ENCODE measurements at places on chromosomes 13 and 19.

DNA sequence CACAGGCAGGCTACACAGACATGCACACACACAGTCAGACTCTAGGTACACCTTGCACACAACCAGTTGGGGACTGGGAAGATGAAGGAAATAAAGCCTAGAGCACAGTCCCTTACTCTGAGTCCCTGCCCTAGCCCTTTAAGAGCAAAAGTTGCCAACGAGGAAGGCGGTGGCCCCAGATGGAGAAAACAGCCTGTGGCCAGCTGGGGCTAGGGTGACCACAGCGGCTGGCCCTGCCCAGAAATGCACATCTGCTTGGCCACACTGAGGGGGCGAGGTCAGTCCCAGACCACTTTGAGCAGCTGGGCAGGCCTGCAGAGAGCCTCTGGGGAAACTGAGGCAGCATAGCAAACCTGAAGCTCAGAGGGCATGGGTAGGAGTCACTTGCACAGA lies 52.3 kb downstream of the PTPRS start:
- no peak overlapping the region for H3K4me3 ChIP-seq
- H3K36me3 ChIP-seq: peaks cover 33% of the 10 kb centered on the region
- peaks cover 66% of the 10 kb centered on the region for H3K4me1 ChIP-seq

DNA sequence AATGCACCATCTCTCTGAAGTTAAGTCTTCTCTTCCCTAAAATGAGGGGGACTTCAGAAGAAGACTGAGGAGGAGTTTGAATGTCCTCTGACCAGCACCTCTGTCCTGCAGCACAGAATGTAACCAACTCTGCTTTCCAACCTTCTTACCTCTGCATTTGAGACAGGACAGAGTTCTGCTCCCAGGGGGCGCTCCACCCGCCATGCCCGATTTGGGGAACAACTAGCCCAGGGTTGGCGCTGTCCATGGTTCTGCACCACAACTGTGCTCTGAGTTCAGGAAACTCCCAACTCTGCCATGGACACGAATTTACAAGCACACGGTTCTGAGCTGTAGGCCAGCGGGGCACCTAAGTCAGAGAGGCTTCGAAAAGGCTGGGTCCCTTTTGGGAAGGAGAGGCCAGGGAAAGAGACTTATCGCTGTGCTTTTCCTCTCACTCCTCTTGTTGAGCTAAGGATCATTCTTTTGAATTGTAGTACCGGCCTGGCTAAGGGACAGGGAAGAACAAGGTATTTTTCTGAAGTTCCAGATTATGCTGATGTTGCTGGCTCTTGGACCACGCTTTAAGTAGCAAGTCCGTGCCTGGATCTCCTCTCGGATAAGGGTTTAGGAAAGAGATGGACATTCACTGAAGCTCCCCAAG lies 22.2 kb downstream of the SIGLEC5 start:
- H3K4me1 ChIP-seq: no peaks in the 10 kb centered on the region
- DNase-seq: peak; percentile 82
- H3K27ac ChIP-seq: no peak overlapping the region
- no peak overlapping the region for H3K4me3 ChIP-seq

- peak; percentile 63 for DNase-seq
- H3K4me1 ChIP-seq: peaks cover 100% of the 10 kb centered on the region
- H3K36me3 ChIP-seq: no peaks in the 10 kb centered on the region
- H3K4me3 ChIP-seq: peak overlapping the region; percentile 8
- H3K27me3 ChIP-seq: no peaks in the 10 kb centered on the region
These were observed 6.7 kb downstream of the PPP1R37 start for GRCh38 chr19:45099467-45100191.

- H3K27me3 ChIP-seq: no peaks in the 10 kb centered on the region
- H3K4me1 ChIP-seq: no peaks in the 10 kb centered on the region
- no peaks in the 10 kb centered on the region for H3K36me3 ChIP-seq
- no peak overlapping the region for H3K4me3 ChIP-seq
- DNase-seq: no peak
These were observed 14.4 kb upstream of the RUBCNL start for GRCh38 chr13:46401432-46401831.

- H3K36me3 ChIP-seq: no peaks in the 10 kb centered on the region
- peak overlapping the region; percentile 83 for H3K27ac ChIP-seq
- no peak overlapping the region for H3K4me3 ChIP-seq
- no peaks in the 10 kb centered on the region for H3K27me3 ChIP-seq
- H3K4me1 ChIP-seq: peaks cover 77% of the 10 kb centered on the region
These were observed 41.7 kb downstream of the ELL start for GRCh38 chr19:18480006-18480691.

- no peaks in the 10 kb centered on the region for H3K27me3 ChIP-seq
- no peak for DNase-seq
- H3K4me1 ChIP-seq: peaks cover 3% of the 10 kb centered on the region
- H3K36me3 ChIP-seq: no peaks in the 10 kb centered on the region
- H3K27ac ChIP-seq: no peak overlapping the region
- H3K4me3 ChIP-seq: no peak overlapping the region
These were observed 37.7 kb downstream of the USP12 start for GRCh38 chr13:27133889-27134288.

GRCh38 chr13:32415019-32415418 lies 12.9 kb downstream of the N4BP2L1 start:
- H3K27ac ChIP-seq: no peak overlapping the region
- H3K36me3 ChIP-seq: peaks cover 4% of the 10 kb centered on the region
- H3K27me3 ChIP-seq: no peaks in the 10 kb centered on the region
- peaks cover 2% of the 10 kb centered on the region for H3K4me1 ChIP-seq

DNA sequence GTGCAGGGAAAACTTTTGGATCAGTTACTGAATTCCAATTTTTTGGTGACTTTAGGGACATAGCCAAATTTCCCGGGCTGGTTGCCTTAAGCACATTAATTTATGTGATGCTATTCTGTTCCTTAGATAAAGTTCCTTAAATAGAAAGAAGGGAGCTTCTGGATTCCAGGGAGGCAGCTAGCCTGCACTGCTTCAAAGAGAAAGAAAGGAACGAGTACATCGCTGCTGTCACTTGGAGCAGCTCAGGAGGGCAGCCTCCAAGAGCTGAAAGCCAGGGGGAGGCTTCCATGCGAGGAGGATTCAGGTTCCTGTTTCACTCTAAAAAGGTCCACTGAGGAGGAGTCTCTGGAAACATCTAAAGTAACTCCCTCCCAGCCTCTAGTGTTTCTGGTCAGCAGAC lies 55.7 kb downstream of the FAM124A start:
- H3K27me3 ChIP-seq: no peaks in the 10 kb centered on the region
- peaks cover 10% of the 10 kb centered on the region for H3K4me1 ChIP-seq
- no peak for DNase-seq
- no peak overlapping the region for H3K27ac ChIP-seq
- no peaks in the 10 kb centered on the region for H3K36me3 ChIP-seq

GRCh38 chr13:83794583-83794982 lies 87.7 kb downstream of the SLITRK1 start:
- no peaks in the 10 kb centered on the region for H3K36me3 ChIP-seq
- no peak overlapping the region for H3K4me3 ChIP-seq
- no peak for DNase-seq
- no peaks in the 10 kb centered on the region for H3K27me3 ChIP-seq
- H3K4me1 ChIP-seq: no peaks in the 10 kb centered on the region
- H3K27ac ChIP-seq: no peak overlapping the region

- H3K4me1 ChIP-seq: no peaks in the 10 kb centered on the region
- H3K27ac ChIP-seq: no peak overlapping the region
- DNase-seq: no peak
- H3K36me3 ChIP-seq: peaks cover 85% of the 10 kb centered on the region
- H3K27me3 ChIP-seq: no peaks in the 10 kb centered on the region
- H3K4me3 ChIP-seq: no peak overlapping the region
These were observed 26.4 kb downstream of the MAP2K2 start for GRCh38 chr19:4097501-4097900.

- H3K27ac ChIP-seq: no peak overlapping the region
- no peaks in the 10 kb centered on the region for H3K36me3 ChIP-seq
- no peak overlapping the region for H3K4me3 ChIP-seq
- DNase-seq: no peak
These were observed 64.9 kb upstream of the MEDAG start for GRCh38 chr13:30841154-30841553.

DNA sequence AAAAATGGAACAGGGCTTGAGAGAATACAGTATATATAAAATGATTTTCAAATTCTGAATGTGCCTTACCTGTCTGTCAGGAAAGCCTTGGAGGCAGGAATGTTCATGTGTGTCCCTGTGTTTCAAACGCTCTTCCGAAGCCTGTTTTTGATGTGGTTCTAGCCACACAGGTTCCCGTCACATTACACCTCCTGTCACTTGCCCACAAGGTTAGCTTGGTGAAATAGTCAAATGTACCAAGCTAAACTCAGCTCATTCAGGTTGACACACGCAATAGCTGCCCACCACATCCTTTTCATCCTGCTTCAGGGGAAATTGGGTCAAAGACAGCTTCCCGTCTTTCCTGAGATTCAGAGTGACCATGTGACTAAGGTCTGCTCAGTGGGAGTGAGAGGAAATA lies 574.0 kb downstream of the EFNB2 start:
- no peak for DNase-seq
- H3K36me3 ChIP-seq: no peaks in the 10 kb centered on the region
- H3K4me1 ChIP-seq: no peaks in the 10 kb centered on the region
- H3K4me3 ChIP-seq: no peak overlapping the region

DNA sequence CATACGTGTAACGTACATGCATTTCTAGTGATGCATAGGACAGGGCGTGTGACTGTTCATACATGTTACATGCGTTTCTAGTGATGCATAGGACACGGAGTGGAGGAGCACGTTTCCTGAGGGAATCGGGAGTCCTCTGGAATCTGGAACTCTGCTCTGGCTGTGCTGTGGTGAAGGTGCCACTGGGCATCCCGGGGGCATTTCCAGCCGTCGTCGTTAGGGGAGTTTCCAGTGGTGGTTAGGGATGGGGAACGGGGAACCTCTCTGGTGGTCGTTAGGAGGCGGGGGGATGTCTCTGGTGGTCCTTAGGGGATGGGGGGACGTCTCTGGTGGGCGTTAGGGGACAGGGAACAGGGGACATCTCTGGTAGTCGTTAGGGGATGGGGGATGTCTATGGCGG lies 209.6 kb upstream of the SOX1 start:
- no peak for DNase-seq
- no peaks in the 10 kb centered on the region for H3K36me3 ChIP-seq
- H3K4me1 ChIP-seq: no peaks in the 10 kb centered on the region
- no peak overlapping the region for H3K27ac ChIP-seq
- H3K27me3 ChIP-seq: no peaks in the 10 kb centered on the region

DNA sequence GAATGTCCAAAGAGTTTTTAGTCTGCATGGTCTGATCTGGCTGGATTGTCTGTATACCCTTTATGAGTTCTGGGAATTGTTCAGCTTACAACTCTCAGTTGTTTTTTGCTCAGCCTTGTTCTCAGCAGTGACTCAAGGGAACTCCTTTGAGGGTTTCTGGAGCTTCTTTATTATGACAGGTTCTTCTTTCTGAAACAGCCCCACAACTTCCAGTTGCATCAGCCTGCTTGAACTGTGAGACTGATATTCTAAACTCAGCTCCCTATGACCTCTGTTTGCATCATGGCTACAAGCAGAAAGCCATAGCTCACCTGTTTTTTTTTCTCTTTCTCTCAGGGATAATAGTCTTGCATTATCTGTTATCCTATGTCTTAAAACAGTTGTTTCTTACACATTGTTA lies 85.0 kb downstream of the TDRD3 start:
- no peak overlapping the region for H3K27ac ChIP-seq
- peaks cover 35% of the 10 kb centered on the region for H3K36me3 ChIP-seq
- no peaks in the 10 kb centered on the region for H3K27me3 ChIP-seq
- H3K4me3 ChIP-seq: no peak overlapping the region
- DNase-seq: no peak

DNA sequence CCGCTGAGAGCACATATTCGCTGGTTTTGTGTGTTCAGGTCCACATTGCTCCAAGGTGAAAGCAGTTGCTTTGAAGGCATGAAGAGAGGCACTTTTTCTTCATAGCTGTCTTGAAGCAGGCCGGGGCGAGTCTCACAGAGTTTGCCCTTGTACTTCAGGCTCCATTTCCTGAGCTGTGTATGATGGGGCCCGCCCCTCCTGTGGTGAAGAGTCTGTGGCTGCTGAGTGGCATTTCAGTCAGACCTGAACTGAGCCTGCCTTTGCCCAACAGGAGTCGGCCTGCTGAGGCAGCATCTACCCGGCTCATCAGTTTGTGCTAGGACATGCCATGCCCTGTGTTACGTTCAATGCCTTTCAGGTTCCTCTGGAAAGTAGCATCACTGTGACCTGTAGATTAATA lies 44.4 kb upstream of the C1QTNF9 start:
- peak; percentile 57 for DNase-seq
- H3K27ac ChIP-seq: peak overlapping the region; percentile 2
- no peaks in the 10 kb centered on the region for H3K27me3 ChIP-seq
- no peak overlapping the region for H3K4me3 ChIP-seq

GRCh38 chr13:78409172-78409571 lies 194.2 kb downstream of the POU4F1 start:
- H3K36me3 ChIP-seq: no peaks in the 10 kb centered on the region
- H3K4me1 ChIP-seq: no peaks in the 10 kb centered on the region
- H3K27me3 ChIP-seq: no peaks in the 10 kb centered on the region

GRCh38 chr13:97254816-97255215 lies 32.7 kb downstream of the MBNL2 start:
- no peaks in the 10 kb centered on the region for H3K36me3 ChIP-seq
- peaks cover 82% of the 10 kb centered on the region for H3K4me1 ChIP-seq
- H3K27me3 ChIP-seq: no peaks in the 10 kb centered on the region
- no peak for DNase-seq
- no peak overlapping the region for H3K4me3 ChIP-seq

GRCh38 chr19:44845286-44845611 lies 848 bp upstream of the NECTIN2 start:
- no peaks in the 10 kb centered on the region for H3K27me3 ChIP-seq
- H3K4me1 ChIP-seq: peaks cover 45% of the 10 kb centered on the region
- peak overlapping the region; percentile 99 for H3K27ac ChIP-seq
- H3K4me3 ChIP-seq: peak overlapping the region; percentile 73
- no peak for DNase-seq

GRCh38 chr13:28579322-28579721 lies 79.6 kb upstream of the POMP start:
- no peak overlapping the region for H3K4me3 ChIP-seq
- DNase-seq: no peak
- no peaks in the 10 kb centered on the region for H3K4me1 ChIP-seq
- peaks cover 25% of the 10 kb centered on the region for H3K27me3 ChIP-seq
- no peaks in the 10 kb centered on the region for H3K36me3 ChIP-seq

GRCh38 chr13:88800505-88800904 lies 1129.3 kb downstream of the SLITRK5 start:
- H3K27ac ChIP-seq: no peak overlapping the region
- no peaks in the 10 kb centered on the region for H3K27me3 ChIP-seq
- no peak for DNase-seq
- H3K36me3 ChIP-seq: no peaks in the 10 kb centered on the region
- no peak overlapping the region for H3K4me3 ChIP-seq

- no peak for DNase-seq
- H3K4me1 ChIP-seq: no peaks in the 10 kb centered on the region
- H3K36me3 ChIP-seq: no peaks in the 10 kb centered on the region
- peaks cover 3% of the 10 kb centered on the region for H3K27me3 ChIP-seq
- no peak overlapping the region for H3K27ac ChIP-seq
- H3K4me3 ChIP-seq: no peak overlapping the region
These were observed 304.0 kb downstream of the UQCRFS1 start for GRCh38 chr19:28908941-28909340.

DNA sequence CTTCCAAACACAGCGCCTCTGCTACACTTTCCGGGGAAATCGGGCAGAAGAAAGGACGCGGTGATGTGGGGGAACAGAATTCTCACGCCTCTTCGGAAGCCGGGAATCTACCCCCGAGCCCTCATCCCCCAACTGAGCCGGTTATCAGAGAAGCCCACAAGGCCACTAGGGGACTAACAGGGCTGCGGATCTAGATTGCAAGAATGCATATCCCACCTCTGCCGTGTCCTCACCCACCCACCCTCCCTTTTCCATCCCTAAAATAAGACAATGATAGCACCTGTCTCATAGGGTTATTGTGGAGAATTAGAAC lies 1.1 kb downstream of the IGFLR1 start:
- peaks cover 38% of the 10 kb centered on the region for H3K36me3 ChIP-seq
- peak overlapping the region; percentile 68 for H3K4me3 ChIP-seq
- no peaks in the 10 kb centered on the region for H3K27me3 ChIP-seq
- DNase-seq: no peak
- H3K27ac ChIP-seq: peak overlapping the region; percentile 93

GRCh38 chr13:46211116-46211482 lies 629 bp upstream of the LRRC63 start:
- H3K4me3 ChIP-seq: peak overlapping the region; percentile 60
- H3K27me3 ChIP-seq: no peaks in the 10 kb centered on the region
